Myocyte (in vitro differentiated cells): ENCODE measurements at places on chromosomes 16 and 17. TPM values are rescaled to one million over a fixed set of nuclear protein-coding genes. Genes with fewer than 3 reads are reported as not detected.
A peak's percentile ranks its signal among the peaks of the same experiment; 100 is the strongest.

DNA sequence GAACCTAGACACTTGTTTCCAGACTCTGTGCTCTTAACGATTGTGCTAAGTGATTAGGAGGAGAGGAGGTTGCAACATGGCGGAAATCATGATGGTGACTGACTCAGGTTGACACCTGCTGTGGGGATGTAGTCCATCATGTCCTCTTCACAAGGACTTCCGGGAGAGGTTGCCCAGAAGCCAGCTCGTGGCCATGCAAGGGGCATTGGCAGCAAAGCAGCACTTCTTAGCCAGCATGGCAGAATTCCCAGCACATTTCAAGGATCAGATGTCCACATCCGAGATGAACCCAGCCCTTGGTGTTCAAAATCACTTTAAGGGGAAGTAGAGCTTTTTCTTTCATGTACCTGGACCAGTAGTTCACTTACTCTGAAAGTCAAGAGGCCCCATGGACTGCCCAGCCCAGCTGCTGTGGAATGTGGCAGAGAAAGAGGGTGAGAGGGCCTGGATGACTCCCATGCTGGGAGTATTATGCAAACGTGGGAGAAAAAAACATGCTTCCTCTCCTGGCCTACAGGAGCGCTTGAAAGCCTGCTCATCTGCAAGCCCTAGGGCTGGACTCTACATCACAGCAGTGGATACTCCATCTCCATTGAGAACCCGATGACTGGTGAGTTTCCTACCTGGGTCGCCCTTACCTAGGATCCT lies 65.5 kb downstream of the IRX6 start:
- DNase-seq: no peak

DNA sequence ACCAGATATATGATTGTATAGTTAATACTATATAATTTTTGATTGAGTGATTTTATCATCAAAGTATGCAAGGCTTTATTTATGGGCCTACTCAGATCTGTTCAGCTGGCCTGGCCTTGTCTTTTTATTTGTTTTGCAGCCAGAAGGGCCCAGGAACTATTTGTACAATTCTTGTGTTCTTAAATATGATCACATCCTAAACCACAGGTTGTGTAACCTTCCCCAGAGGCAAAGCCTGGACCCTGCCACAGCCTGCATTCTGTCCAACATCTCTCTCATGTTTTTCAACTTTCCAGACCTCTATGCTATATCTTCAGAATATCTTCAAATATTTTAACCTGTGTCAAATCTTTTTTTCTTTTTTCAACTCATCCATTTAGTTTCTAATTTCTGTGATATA lies 410.4 kb upstream of the MON1B start:
- DNase-seq: no peak

DNA sequence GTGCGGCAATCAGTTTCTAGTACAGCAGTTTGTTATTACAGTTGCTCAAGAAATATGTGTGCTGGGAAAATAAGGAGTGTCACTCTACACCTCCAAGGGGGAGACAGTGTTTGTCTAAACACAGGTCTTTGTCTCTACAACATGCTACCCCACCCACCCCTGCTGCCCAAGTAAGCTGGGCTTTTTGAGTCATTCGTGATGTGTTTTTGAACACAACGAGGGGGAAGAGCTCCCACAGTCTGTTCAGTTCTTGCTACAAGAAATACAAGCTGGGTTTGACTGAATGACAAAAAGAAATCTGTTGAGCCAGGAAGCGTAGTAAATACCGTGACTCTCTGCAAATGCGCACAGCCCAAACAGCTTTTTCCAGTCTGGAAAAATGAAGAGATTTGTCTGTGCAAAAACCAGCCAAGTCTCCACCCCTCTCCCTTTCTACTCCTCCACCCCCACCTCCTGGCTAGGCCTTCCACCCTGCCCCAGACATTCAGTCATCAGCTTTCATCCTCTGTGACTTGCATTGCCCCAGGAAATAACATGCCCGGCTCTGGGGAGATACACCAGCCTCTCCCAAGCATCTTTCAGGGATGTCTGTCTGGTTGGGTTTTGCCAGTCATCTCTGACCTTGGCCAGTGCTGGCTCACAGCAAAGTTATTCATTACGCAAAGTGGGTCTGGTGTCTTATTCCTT lies 25.7 kb downstream of the CHD9 start:
- DNase-seq: peak; percentile 73

DNA sequence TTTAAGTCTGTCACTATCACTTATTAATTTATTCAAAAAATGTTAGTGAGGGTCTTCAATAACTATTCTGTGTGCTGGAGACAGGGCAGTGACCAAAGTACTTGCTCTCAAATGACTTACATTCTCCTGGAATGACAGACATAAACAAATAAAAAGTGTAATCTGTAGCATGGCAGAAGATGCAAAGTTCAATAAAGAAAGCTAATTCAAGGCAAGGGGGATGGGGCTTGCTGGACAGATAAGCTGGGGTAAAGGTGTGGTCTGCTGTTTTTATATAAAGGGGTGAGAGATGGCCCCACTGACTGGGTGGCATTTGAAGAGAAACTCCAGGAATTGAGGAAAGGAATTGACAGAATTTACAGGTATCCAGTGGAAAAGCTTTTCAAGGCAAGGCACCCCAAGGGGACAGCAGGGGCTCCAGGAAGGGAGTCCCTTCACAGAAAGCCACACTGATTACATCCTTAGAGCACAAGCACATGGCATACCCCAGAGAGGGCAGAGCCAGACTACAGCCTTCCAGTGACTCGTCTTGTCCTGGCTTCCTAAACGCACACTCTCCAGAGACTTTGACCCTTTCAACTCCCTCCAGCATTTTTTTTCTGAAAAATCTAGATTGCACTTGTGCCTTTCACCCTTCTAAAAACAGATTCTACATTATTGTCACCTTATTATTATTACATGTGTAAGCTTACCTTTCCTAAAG lies 123.7 kb upstream of the HS3ST3A1 start:
- DNase-seq: no peak

DNA sequence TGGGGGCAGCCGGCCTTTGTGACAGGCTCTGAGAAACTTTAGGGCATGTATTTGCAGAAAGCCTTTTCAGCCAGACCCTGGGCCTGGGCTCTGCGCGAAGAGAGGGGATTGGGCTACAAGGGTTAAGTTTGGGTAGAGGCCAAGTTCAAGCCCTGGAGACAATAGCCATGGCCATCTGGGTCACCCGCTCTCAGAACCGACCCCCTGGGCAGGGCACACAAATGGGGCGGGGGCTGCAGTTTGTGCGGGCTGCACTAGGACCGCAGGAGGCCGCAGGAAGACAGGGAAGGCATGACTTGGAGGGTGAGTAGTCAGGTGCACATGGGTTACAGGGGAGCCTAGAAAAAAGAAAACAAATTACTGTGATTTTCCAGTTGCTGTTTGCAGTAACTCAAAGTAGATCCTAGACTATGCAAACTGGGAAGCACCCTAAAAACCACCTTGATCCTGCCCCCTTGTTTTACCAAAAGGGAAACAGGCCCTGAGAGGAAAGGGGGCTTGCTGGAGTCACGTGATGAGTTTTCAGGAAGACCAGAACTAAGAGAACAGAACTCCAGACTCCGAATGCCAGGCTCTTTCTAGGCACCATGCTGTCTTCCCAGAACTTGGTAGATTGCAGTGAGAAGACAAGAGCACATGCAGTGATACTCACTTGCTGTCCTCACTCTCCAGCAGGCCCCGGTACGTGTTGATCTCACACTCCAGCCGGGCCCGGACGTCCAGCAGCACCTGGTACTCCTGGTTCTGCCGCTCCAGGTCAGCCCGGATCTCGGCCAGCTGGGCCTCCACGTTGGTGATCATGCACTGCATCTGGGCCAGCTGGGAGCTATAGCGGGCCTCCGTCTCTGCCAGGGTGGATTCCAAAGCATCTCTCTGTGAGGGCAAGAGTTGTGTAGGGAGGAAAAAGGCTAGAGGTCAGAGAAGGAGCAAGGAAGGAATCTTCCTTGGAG lies 3.8 kb downstream of the KRT35 start:
- DNase-seq: no peak

DNA sequence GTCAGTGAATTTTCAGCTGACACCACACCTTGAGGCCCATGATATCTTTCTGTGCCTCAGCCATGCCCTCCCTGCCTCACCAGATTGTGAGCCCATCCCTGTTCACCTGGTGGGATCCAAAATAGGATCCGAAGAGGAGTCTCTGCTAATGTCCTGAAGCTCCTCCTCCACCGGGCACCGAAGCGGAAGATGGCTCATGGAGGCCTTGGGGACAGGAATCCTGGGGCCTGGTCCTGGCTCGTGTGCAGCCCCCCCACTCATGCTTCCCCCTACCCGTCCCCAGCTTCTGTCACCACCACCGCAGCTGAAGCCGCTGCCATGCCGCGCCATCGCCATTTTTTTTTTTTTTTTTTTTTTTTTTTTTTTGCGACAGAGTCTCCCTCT lies 1683.4 kb downstream of the TP53TG3F start:
- no peak for DNase-seq

GRCh38 chr17:57455063-57455914 lies 199.0 kb downstream of the MSI2 start:
- DNase-seq: peak; percentile 86

DNA sequence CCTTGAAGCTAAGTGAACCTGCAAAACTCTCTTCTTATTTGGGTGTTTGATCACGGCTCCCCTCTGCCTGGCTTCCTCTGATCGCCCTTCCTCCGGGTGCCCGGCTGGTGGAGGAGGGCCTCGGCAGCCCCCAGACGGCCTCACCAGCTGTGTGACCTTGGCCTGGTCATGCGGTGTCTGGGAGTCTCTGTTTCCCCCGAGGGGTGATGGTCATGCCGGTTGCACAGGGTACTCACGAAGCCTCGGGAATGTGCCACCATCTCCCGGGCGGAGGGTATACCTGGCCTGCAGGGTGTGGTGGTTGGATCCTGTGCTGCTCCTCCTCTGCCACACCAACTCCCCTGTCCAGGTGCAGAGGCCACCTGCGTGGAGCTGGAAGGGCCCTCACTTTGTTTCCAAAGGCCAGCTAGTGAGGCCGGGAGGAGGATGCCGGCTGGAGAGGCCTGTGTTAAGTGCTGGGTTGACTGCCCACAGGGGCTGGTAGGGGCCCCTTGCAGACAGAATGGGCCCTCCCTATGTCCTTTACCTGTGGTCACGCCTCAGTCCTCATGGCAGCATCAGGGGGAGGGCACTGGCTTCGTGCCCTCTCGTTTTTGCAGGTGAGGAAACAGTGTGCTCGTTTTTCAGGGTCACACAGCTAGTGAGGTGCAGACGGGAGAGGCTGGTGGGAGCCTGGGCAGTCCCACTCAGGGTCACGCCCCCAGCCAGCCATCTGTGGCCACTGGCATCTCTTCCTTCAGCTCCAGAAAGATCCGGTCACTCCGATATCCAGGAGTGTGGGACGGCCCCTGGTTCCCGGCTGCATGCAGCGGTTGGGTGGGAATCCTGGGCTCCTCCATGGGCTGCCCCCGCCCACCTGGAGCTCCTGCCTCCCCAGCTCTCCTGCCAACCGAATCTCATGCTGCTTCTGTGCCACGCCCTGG lies 148.5 kb upstream of the GSE1 start:
- no peak for DNase-seq

SLFN12L gene
- not detected in 2 replicates for total RNA-seq

RGS9 gene
- total RNA-seq: 0.10 and 0.96 TPM in 2 replicates

CDH15 gene
- 251 and 418 TPM in 2 replicates for total RNA-seq

MT1H gene
- not detected in 2 replicates for total RNA-seq

NOG gene
- 62.4 and 63.9 TPM in 2 replicates for total RNA-seq

CCL1 gene
- not detected in 2 replicates for total RNA-seq
